ENCODE measurements at places on chromosomes 2 and 18.
A peak's percentile ranks its signal among the peaks of the same experiment; 100 is the strongest.

- DNase-seq, result no peak
Observed at GRCh38 chr2:194946826-194947225, 710.2 kb upstream of the SLC39A10 start.

- peak; percentile 23 for DNase-seq
Observed at GRCh38 chr2:69164061-69164778, 151.2 kb downstream of the ANTXR1 start.

- no peak for DNase-seq
Observed at GRCh38 chr18:7317804-7318231, 86.9 kb downstream of the LRRC30 start.

- no peak for DNase-seq
Observed at GRCh38 chr2:150485871-150486538, 1.5 kb downstream of the RND3 start.

DNA sequence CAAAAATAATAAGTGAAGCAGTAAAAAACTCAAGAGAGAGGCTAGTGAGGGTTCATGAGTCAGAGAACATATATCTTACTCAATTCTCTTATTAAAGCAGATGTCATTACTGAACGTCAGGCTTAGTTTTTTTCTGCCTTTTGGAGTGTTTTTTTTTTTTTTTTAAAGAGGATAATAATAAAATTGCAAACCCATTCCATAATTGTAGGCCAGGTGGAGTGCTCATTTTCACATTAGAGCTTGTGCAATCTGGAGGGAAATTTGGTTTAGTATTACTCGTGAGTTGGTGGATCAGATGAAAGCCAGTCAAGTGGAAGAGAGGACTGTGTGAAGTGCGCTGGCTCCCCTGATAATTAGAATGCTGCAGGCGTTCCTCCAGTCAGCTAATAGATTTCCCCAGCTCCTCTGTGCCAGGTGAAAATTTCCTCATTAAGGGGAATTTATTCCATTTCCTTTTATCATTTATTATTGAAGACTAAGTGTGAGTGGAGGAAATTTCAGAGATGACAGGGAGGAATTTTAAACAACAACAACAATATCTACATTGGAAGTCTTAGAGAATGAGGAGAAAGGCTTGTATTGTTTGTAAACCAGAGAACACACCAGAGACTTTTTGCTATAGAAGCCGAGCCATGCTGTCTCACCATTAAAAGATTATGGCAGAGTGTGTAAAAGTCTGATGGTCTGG is 74.6 kb downstream of the CPS1 start:
- DNase-seq, result no peak

DNA sequence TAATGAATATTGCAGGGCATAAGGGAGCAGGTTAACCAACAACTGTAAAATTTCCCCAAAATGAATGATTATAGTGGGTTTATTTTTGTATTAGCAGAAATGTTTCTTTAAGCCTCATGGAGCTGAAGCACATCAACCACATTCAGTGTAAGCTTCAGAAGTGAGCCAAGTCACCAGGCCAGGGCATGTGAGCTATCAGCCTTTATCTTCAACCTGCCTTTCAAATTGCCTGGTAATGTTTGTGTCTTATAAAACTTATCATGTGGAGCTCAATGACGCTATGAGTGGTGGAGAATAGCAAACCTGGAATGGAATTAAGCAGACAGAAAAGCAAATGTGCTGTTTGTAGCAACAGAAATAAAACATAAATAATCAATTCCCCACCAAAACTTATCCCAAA is 1068.4 kb downstream of the LRP1B start:
- DNase-seq, result no peak

DNA sequence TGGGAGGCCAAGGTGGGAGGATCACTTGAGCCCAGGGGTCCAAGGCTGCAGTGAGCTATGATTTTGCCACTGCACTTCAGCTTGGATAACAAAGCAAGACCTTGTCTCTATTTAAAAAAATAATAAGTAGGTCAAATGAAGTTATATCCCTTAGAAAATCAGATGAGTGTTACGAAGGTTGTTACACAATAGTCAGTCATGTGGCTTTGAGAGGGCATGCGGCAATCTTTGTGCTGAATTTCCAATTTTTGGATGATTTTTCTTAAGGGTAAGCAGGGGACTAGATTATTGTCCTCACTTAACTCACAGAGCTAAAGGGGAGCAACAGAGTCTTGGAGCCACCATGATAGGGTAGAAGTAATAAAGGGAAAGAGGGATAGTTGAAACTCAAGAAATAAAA is 71.8 kb downstream of the B3GNT2 start:
- no peak for DNase-seq

DNA sequence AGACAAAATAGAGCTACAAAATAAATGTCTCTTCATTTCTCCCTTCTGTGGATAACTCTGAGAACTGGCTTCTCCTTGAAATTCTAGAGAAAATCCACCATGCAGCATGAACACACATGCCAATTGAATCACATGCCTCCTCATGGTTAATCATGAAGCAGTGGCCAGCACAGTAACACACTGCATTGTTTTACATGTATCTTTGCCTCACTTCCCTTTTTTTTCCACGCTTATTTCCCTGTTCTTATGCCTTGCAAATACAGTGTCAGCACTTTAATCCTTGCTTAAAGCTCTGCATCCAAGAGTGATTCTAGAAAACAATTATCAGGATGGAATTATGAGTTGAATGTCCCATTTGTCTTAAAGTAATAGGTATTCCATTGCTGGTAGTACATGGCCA is 50.3 kb upstream of the ZBTB7C start:
- no peak for DNase-seq

DNA sequence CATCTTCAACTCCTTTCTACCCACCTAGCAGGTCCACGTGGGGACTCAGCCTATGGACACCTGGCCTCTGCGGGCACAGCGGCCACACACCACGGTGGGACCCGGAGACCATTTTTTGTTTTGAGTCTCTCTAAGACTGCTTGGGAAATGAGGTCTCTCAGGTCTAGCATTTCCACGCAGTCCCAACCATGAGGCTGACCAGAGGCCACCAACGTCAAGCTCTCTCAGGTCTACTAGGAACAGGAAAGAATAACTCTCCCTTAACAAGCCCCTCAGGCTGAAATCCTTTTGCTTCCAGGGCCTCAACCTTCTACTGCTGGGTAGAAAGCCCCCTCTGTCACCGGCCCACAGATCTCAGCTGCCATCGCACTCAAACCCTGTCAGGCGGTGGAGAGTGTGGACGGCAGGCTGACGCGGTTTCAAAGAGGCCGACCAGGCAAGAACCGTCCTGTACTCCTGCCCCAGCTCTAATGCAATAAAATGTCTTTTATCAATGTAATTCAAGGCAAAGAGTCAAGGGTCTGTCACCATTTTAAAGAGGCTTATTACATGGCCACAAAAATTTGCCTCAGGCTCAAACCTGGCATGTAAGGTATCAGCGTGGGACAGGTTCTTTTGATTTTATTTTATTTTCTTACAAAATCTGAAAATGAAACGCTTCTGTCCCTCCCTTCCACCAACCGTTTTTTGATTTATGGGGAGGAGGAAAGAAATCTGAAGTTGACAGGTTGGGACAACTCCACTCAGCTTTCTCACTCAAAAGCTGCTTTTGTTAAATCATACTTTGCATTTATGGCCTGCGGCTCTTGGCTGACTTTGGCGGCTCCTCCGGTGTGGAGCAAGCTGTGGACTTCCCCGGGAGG is 74.0 kb downstream of the BCL11A start:
- no peak for DNase-seq

GRCh38 chr2:221429741-221430491 is 142.2 kb downstream of the EPHA4 start:
- DNase-seq, result peak; percentile 68

DNA sequence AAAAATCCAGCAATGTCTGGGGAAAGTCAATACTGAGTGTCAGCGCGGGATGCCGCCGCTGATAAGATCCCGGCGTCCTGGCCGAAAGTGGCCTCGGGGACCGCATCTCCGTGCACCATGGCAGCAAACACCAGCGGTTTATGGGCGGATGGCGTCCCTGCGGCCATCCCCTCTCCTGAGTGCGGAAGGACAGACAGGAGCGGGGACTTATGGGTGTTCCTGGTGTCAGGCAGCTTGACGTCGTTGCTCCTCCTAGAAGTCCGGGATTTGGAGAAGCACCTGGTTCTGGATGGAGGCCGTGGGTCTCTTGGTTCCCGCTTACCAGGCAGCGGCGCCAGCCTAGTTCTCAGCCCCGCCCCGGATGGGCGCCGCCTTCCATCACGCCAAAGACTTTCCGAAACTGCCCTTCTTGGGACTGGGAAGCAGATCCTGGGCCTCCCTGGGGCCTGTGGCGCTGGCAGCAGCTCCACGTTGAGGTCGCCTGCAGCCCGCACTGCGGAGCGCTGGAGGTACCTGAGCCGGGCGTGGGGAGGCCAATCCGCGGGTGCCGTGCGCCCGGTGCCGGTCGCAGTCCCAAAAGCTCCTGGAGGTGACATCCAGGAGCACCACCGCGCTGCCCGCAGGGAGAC is 119.1 kb downstream of the CCDC74A start:
- no peak for DNase-seq

- no peak for DNase-seq
Observed at GRCh38 chr2:172404824-172405223, 22.6 kb upstream of the ITGA6 start.

GRCh38 chr18:79375441-79376154 is 20.1 kb upstream of the NFATC1 start:
- no peak for DNase-seq

DNA sequence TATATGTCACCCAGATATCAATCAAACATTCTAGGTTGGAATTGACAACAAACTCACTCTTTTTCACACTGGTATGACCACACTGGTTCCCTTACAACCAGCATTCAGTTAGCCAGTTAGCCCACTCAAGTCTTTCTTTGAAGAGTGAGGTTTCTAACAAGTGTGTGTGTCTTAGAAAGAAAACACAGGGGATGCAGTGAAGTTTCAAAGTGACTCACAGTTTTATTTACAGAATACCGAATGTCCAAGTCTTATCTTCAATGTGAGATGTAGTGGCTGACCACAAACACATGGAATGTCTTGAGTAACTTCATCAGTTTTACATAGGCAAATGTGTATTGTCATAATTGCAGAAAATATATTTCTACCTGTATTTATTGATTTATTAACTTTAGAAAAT is 274.7 kb upstream of the HNMT start:
- DNase-seq, result no peak

GRCh38 chr2:231900486-231900942 is 25.7 kb downstream of the NPPC start:
- DNase-seq, result peak; percentile 54
